ENCODE measurements at places on chromosomes 5 and 9. TPM values are rescaled to one million over a fixed set of nuclear protein-coding genes. Genes with fewer than 3 reads are reported as not detected.

Gene CA9
- total RNA-seq, result 0.30 TPM

Gene SPOCK1
- total RNA-seq, result 0.16 TPM

Gene GNAQ
- total RNA-seq, result 57.7 TPM

Gene PLCXD3
- not detected for total RNA-seq
